ENCODE measurements at places on chromosomes 3 and 15.
A peak's percentile ranks its signal among the peaks of the same experiment; 100 is the strongest.

DNA sequence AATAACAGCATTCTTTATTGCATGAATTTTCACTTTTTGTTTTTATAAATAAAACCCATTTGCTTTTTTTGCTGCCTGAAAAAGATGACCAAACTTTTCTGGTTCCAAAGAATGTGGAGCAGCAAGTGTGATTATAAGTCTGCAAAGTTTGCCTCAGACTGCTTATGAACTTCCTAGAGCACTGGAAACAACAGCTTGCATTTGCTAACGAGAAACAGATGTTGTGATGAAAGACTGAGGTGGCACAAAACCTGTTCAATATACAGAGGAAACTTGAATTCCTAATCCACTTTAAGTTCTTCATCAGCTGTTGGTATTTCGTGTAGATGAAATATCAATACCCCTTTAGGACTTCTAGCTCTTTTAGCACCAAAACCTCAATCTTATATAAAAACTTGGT lies 9.3 kb downstream of the ZPLD1 start:
- no peak for DNase-seq

GRCh38 chr15:70783610-70784022 lies 20.3 kb upstream of the UACA start:
- DNase-seq: no peak

DNA sequence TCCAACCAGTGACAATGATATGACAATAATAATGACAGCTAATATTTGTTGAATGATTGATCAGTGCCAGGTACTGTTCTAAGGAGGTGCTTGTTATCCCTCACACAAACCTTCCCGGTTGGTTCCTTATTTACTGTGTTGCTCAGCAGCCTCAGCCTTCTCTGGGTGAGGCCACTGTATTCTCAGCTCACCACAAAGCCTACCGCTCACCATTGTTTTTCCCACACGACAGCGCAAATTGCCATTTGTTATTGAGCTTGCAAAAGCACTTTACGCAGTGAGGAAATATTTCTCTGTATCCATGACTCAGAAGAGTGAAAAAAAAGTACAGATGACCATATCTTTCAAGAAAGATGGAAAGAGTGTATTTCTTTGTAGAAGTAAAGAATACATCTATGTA lies 49.5 kb upstream of the PDZRN3 start:
- no peak for DNase-seq

DNA sequence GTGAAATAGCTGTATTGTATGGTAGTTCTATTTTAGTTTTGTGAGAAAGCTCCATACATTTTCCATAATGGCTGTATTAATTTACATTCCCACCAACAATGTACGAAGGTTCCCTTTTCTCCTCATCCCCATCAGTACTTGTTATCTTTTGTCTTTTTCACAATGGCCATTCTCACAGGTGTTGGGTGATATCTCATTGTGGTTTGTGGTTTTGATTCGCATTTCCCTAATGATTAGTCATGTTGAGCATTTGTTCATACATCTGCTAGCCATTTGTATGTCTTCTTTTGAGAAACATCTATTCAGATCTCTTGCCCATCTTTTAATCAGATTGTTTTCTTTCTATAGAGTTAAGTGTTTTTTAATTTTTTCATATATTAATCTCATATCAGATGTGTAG lies 931.9 kb downstream of the IGSF11 start:
- no peak for DNase-seq

- no peak for DNase-seq
These were observed 8.3 kb downstream of the CCDC13 start for GRCh38 chr3:42764561-42765295.

- DNase-seq: no peak
These were observed 27.6 kb downstream of the CHRNA7 start for GRCh38 chr15:32057876-32058425.

DNA sequence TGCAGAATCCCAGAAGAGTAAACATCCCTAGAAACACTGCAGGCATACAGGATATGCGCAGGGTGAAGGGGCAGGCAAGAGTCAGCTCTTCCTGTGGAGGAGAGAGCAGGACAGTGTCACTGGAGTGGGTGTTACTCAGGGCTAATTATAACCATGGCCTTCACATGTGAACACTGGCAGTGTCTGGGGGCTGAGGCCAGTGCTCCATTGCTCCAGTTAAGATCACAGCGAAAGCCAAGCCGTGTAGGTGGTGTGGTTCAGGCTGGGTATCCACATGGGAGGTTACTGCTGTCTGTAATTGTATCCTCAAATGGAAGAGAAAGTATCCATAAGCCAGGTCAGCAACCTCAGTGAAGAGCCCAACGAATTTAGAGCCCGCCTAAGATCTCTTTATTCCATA lies 84.6 kb downstream of the MESD start:
- DNase-seq: no peak

- no peak for DNase-seq
These were observed 40.3 kb downstream of the KCNAB1 start for GRCh38 chr3:156160647-156161046.

- DNase-seq: no peak
These were observed 518.4 kb downstream of the FOXP1 start for GRCh38 chr3:71064956-71065763.

DNA sequence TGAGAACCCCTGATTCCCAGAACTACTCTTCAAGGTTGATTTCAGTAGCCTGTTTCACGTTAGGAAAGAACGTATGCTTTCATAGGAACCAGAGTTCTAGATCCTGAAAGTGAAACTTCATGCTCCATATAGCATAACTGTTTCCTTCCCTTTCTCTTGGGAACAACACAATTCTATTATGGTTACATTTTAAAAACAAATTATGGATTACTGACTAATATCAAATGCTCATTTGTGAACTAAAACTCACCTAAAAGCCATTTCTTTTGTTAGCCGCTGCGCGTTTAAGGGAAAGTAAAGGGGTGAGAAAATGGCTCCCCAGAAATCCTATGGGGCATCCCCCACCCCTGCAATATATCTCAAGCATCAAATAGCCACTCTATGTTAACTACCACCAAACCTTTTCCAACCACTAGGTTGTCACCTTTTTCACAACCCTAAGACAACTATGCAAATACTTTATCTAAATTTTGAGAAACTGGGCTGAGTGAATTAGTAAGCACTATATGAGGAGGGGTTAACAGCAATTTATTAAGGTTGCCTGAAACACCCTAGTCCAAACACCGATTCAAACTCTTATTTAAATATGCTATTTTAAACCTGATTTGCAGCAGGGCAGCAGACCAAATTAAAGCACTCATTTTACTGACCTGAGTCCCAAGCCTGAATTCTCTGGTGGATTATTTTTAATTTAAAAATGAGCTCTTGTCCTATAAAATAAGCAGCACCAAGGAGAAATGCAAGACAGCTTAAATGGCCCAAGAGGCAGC lies 2.4 kb downstream of the SIAH2 start:
- DNase-seq: no peak

DNA sequence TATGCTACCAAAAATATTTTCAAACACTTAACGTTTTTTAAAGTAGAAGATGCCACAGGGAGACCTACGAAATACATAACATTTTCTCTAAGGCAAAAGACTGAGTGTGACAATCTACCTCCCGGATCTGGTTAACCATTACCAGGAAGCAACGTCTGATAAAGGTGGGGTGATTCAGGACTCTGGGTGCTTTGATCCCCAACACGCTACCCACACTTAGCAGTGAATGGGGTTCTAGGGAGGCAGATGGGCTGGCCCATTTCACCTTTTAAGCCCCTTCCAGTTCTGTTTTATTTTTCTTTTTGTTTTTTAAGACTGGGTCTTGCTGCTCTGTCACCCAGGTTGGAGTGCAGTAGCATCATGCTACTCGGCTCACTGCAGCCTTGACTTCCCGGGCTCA lies 39.5 kb downstream of the EIF4E3 start:
- DNase-seq: no peak

DNA sequence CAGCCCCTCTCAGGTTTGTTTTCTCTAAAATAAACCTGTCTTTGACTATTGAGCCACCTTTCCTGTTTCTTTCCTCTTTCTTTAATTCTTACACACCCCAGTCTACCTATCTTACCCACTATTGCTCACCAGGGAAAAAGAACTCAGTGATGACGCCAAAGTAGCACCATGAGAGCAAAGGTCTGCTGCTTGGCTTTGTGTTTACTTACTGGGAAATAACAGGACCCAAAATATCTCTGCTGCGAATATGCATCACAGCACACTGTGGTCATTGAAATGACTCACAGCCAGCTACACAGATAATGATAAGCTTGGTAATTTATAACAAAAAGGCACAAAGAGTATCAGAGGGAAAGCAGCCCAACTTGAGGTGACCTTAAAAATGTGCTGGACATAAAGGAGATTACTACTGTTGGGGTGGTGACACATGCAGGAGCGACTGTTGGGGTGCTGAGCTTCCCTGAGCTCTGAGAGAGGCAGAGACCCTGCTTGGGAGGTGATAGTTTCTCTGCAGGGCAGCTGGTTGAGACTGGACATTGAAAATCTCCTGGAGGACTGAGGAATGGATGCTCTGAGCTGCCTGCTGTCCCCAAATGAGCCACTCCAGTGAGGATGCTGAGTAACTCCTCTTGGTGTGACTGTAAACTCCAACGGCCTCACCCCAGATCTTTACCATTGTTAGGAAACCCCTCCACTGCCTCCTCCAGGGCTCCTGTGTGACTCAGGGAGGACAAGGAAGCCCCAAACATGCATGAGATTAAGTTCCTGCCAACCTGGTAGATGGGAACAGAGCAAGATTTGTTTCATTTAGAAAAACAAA lies 14.5 kb downstream of the EFCAB12 start:
- no peak for DNase-seq

DNA sequence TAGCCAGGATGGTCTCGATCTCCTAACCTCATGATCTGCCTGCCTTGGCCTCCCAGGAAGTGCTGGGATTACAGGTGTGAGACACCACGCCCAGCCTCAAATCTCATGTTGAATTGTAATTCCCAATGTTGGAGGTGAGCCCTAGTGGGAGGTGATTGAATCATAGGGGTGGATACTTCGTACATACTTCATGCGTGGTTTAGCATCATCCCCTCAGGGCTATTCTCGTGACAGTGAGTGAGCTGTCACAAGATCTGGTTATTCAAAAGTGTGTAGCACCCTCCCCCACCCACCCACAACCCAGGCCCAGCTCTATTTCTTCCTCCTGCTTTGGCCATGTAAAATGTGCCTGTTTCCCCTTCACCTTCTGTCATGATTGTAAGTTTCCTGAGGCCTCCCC lies 236.9 kb upstream of the IL12A start:
- no peak for DNase-seq

GRCh38 chr15:73633991-73634495 lies 854 bp upstream of the NPTN start:
- DNase-seq: peak; percentile 68

DNA sequence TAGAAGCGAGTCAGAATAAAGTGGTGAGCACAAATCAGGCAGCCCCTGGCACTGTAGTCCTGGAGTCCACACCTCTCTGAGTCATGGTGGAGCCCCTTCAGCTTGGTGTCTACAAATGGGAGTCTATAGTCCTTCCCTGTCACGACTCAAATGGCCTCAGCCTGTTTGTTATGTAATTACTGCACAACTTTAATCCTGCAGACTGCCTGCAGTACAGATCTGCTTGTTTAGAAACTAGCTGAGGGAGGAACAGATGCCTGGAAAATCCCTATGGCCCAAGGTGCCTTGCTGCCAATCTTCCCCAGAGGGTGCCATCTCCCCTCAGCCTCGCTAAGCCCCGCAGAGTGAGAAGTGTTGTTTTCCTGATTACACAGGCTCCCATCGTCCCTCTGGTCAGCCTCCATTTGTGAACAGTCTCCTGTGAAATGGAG lies 3.9 kb upstream of the CXCR6 start:
- no peak for DNase-seq

DNA sequence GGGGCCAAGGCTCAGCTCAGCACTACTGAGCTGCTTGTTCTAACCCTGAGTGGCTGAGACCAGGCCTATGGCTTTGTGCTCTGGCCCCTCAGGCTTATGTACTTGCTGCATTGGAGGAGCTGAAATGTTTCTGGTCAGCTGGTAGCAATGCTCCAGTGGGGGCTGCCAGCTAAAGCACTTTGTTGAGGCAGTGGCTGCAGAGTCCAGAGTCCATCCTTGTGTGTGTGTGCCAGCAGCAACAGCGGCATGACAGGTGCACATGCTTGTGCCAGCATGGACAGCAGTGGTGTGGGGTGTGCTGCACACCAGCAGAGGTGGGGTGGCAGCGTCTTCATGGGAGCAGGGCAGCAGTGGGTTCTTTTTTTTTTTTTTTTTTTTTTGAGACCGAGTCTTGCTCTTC lies 169.1 kb downstream of the VPS8 start:
- no peak for DNase-seq

GRCh38 chr3:7075901-7076300 lies 215.0 kb downstream of the GRM7 start:
- DNase-seq: no peak

DNA sequence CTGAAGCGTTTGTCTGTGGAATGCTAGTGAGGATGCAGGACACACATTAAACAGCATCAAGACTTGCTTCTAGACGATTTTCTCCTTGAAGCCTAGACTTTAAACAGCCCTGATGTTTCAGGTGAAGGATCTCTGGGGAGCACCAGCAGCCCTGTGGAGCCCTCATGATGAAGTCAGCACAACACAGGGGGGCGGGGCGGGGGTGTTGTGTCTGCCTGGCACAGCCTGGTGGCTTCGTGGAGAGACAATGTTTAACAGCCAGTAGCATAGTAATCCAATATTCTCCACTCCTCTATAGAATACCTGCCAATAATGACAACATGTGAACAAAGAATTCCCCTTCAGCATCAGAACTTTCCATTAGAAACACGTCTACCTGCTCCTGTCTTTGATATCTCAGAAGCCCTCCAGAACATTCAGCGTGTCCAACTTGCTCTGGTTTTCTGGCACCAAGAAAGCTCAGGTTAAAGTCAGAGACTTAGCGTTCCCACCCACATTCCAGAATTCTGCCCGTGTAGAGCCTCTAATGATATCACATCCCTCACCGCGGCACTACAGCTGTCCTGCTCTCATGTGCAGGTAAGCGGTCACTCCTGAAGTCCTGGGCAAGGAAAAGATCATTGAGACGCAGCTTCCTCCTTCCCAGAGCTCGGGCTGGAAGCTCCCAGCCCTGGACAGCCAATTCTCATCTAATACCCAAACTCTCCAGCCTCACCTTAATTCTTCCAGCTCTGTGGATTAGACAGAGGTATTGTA lies 98.0 kb downstream of the ATP10A start:
- no peak for DNase-seq

DNA sequence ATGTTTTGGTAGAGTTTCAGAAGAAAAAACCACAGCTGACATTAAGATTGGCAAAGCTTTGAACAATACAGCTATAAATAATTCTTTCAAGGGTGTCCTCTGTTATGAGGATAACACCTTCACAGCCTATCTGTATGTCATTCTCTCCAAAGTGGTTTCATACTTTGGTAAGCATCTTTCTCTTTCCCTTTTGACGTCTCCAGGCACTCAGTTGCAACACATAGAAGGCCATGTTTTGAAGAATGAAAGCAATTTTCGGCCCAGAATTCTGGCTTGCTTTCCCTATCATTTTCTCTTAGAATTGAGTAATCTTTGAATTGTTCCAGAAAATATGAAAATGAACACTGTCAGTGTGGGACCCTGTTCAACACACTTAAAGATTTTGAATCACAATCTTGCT lies 200.0 kb upstream of the CBLB start:
- DNase-seq: no peak

DNA sequence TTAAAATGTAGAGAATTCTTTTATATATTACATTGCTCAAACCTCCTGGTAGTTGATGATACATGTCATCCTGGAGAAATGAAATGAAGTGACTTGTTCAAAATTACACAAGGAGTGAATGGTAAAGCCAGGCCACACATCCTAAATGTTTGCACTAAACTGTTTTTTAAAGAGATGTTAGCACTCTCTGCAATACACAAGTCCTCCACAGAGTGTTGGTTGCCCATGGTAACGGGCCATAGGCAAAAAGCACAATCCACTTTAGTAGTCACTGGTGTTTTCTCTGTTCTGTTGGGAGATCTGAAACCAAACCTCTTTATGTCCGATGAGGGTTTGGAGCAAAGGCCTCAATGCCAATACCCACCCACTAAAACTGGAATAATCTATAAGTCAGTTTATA lies 907.4 kb downstream of the NTRK3 start:
- DNase-seq: no peak
